ENCODE measurements at places on chromosomes 13 and 19.
A peak's percentile ranks its signal among the peaks of the same experiment; 100 is the strongest.

GRCh38 chr13:90594681-90595080, 752.8 kb upstream of the MIR17HG start:
- DNase-seq, result no peak

- DNase-seq, result no peak
These were observed 65.8 kb upstream of the STARD13 start for GRCh38 chr13:33351319-33351718.

GRCh38 chr19:57664269-57665127, 4.2 kb upstream of the ZSCAN4 start:
- no peak for DNase-seq

- DNase-seq, result no peak
These were observed 18.0 kb downstream of the KLK4 start for GRCh38 chr19:50893047-50893736.

DNA sequence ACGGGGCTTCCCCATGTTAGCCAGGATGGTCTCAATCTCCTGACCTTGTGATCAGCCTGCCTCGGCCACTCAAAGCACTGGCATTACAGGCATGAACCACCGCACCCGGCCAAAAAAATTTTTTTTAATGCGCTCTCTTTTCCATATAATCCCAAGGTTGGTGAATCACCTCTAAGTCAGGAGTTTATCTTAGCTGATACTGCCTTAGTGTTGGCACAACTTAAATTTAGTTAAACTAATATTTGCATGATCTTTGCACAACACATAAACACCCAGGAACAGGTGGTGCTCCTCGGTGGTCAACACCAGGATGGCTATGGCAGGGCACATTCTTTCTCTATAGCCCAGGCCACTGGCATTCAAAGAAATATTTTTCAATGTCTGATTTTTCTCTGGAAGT, 24.1 kb upstream of the PSG7 start:
- DNase-seq, result no peak

- no peak for DNase-seq
These were observed at the start of the genes PRDX2 and THSD8 for GRCh38 chr19:12801466-12802266. PRDX2 (minus strand) TSS chr19:12801800; CDS start chr19:12801261, 539 bp downstream. THSD8 (plus strand) TSS chr19:12802069; CDS start chr19:12802072, 3 bp downstream.

GRCh38 chr13:98658131-98658530, 81.2 kb upstream of the STK24 start:
- DNase-seq, result peak; percentile 51

DNA sequence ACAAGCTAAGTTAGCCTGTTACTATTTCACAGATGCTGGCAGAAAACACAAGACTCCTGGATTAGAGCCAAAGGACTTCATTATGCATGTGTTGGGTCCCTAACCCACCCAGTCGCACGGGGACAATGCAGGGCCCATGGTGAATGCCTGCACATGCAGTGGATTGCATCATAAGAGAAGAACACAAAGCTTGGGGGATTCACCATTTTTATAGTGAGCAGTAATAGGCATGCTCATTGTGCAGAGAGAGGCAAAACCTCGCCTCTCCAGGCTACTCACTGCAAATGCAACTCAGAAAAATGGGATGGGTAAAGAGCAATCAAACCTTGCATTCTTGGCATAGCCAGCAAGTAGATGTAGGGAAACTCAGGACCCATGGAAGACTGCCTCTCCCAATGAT, 115.8 kb downstream of the DIAPH3 start:
- no peak for DNase-seq

GRCh38 chr19:49231804-49232203, 74.2 kb downstream of the TRPM4 start:
- no peak for DNase-seq

DNA sequence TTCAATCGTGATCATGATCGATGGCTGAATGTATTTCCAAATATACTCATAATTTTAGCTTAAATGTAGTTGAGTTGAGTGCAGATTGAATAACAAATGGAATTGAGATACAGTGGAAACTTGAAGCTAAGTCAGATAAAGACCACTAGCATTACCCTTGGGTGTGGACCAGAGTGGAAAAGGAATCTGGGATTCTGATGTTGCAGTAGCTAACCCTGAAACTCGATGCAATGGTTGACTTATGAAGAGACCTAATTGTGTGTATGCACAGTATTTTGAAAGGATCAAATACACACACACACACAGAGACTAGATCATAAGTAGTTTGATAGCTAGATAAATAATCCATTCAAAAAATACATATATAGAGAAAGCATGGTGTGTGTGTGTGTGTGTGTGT, 135.8 kb downstream of the RXFP2 start:
- DNase-seq, result no peak

- DNase-seq, result no peak
These were observed 124.2 kb downstream of the TBC1D4 start for GRCh38 chr13:75357576-75358289.

- DNase-seq, result no peak
These were observed 3.1 kb upstream of the SDHAF1 start for GRCh38 chr19:35991731-35992450.

GRCh38 chr19:53892301-53892980, 10.4 kb downstream of the PRKCG start:
- no peak for DNase-seq

DNA sequence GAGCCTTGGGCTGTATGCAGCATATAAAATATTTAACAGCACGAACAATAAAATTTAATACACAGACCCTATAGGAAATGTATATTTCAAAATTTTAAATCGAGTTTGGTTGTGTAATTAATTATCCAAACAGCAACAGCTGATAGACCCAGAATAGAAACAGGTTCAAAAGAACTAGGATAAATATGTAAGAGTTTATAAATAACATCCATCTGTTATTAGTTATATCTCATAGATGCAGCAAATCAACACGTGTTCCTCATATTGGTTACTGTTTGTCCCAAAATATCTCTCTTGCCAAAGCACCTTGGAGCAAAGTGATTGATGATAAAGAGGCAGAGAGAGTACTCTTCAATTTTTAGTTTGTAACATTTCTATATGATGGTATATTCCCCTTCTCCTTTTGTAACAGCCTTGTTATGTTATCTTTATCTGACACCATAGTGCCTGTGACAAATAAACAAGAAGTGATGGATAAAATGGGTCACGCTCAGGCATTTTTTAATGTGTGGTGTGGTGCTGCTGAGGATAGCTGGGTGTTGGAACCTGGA, 260.6 kb upstream of the NBEA start:
- DNase-seq, result no peak

DNA sequence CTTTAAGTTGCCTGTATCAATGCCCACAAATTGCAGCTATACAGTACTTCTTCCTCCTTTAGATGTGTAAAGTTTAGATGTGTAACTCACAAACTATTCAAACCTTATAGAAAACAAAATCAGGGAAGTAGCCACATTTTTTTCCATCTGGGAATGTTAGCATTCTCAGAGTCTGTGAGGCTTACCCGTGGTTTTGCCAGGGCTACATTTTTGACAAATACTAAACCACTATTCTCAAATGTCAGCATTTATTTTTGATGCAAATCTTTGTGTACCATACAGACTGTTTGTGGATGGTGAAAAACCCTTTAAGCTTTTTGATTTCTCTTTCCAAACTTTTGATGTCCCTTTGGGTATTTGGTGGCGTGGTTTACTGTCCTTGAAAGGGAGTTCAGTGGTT, 216.4 kb downstream of the POSTN start:
- no peak for DNase-seq

- DNase-seq, result no peak
These were observed 33.6 kb upstream of the EPHX3 start for GRCh38 chr19:15265850-15266248.

DNA sequence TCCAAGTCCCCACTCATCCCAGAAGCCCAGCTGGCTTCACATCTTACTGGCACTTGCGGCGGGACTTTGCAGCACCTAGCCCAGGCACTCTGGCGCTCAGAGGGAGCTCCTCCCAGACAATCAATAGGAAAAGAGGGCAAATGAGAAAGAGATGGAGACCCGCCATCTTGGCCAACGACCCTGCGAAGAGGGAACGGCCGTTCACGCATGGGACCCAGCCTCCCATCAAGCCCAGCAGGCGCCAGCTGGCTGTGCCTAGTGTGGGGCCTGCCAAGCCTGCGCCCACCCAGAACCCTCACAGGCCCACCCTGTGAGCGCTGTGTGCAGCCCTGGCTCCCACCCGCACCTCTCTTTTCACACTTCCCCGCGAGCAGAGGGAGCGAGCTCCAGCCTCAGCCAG, 317.8 kb upstream of the SPRY2 start:
- no peak for DNase-seq

DNA sequence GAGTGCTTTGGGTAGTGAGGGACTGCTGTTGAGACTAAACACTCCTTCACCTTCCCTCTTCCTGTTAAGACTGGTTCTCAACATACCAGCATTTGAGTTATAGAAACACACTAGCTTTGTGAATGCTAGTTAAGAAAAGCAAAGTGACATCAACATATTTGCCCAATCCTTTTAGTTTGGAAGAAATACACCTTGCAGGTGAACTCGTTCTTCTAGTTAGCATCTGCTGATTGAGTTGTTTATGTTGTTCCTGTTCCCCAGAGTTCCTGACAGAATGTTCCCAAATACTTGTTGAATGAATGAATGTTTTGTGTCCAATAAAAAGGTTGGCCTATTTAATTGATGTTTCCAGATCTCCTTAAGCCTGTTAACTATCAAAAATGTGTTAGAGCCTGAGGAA, 7.1 kb downstream of the LMO7 start:
- no peak for DNase-seq

DNA sequence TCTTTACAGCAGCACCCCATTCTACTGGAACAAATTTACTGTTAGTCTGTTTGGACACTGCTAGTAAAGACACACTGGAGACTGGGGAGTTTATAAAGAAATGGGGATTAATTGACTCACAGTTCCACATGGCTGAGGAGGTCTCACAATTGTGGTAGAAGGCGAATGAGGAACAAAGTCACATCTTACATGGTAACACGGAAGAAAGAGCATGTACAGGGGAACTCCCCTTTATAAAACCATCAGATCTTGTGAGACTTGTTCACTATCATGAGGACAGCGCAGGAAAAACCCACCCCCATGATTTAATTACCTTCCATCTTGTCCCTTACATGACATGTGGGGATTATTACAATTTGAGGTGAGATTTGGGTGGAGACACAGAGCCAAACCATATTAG, 1204.2 kb downstream of the SLITRK1 start:
- no peak for DNase-seq

GRCh38 chr13:107765724-107766401, 449.5 kb downstream of the LIG4 start:
- DNase-seq, result no peak

GRCh38 chr19:10740798-10741197, 22.9 kb downstream of the DNM2 start:
- no peak for DNase-seq

DNA sequence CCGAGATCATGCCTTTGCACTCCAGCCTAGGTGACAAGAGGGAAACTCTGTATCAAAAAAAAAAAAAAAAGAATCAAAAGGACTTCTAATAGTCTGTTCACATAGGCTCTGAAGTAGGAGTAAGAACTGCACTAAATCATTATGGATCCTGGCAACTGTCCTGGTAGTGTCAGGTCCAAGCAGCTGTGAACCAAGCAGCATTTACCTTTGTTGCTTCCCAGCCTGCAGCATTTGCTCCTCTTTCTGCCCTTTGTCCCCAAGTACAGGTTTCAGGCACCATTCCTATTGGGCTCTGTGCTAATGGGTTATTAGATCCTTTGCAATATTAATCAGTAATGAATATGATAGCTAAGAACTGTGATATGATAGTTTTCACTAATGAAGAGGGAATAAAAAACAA, 77.4 kb upstream of the NBEA start:
- no peak for DNase-seq

GRCh38 chr13:99829593-99830239, 141.9 kb downstream of the ZIC5 start:
- DNase-seq, result no peak

DNA sequence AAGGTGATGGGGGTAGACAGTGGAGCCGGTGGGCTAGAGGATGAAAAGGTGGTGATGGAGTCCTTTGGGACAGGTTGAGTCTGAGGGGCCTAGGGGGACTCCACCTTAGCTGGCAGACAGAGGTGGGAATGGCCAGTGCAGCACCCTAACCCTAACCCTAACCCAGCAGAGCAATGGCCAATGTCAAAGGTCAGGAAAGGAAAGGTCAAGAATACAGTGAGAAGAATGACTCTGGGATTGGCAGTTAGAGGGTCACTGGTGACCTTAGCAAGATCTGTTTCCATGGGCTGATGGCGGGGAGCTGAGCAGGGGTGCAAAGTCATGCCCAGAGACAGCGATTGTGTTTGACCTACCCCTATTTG, 16.6 kb downstream of the GNA15 start:
- no peak for DNase-seq

- no peak for DNase-seq
These were observed 316.2 kb upstream of the ZNF507 start for GRCh38 chr19:32029235-32029634.

DNA sequence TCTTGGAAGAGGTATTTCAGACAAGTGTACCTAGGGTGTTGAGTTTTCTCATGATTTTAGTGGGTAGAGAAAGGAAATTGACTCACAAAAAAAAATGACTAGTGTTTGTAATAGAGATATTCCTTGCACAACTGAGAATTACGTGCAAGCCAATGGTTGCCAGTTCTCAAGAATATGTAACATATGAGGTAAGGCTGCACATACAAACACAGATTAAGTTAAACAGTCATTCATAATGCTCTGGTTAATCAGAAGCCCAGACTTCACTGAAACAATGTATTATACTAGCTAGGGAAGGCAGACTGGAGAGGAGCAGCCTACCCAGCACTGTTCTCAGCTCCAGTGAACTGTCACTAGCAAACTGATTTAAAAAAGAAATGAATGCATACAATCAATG, 418.3 kb downstream of the DIAPH3 start:
- no peak for DNase-seq

DNA sequence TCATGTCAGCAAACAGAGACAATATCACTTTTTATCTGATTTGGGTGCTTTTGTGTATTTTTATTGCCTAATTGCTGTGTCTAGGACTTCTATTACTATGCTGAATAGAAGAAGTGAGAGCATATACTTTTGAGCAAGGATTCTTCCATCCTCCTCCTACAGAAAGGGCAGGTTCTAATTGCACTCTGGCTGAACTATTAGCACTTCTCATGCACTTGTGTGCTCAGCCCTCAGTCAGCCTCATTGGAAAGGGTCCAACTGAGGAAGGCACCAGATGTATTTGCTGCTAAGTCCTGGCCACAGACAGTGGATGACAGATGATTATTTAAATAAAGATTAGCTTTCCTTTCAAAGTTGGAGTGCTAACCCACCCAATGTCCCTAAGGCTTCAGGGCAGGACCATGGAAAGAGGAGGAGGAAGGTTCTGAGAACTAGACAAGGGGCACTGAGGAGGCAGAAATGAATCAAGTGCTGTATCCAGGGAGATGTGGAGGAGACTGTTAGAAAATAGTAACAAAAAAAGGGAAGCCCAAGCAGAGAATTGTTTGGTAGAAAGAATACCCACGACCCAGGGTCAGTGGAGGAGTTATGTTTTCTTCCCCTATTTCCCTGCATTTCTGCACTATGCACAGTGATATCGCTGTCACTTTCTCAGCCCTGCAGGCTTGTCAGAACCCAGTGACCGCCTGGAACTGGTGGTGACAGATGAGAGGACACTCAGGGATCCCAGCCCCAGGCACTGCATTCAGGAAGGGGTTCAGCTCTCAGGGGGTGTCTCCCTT, 8.0 kb downstream of the LILRB4 start:
- no peak for DNase-seq

- DNase-seq, result no peak
These were observed 47.0 kb downstream of the CBY2 start for GRCh38 chr13:45748941-45749759.
